BE2C (cell line): ENCODE measurements at places on chromosomes 16 and 17.

DNA sequence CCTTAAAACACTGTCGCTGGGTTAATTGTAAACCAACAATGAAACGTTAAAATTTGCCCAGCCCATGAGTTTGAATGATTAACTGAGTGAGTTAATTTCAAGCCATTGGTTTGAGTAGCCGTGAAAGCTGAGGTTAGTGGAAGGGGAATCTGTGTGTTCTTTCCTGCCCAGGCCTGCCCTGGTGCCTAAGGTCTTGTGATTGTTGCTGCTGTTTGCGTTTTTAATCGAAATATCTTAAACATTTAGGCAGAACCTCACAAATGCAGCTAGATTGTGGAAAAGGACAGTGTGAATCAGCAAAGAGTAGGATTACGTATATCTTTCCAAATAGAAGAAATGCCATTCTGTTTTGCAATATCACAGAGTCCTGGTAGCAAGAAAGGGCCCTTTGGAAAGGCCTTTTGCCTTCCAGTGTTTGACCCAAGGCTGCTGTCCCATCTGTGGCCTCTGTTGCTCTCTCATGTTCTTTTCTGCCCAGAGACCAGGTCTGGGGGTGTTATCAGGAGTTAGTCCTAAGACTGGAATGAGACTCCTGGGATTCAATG is 113.8 kb downstream of the MSI2 start:
- no peak for DNase-seq

- no peak for DNase-seq
Measured at GRCh38 chr16:70434484-70435260, 4.2 kb downstream of the ST3GAL2 start.

- DNase-seq, result no peak
Measured at GRCh38 chr17:59328601-59329000, 2.9 kb upstream of the YPEL2 start.

- DNase-seq, result no peak
Measured at GRCh38 chr16:12337871-12338655, 361.5 kb downstream of the SNX29 start.

DNA sequence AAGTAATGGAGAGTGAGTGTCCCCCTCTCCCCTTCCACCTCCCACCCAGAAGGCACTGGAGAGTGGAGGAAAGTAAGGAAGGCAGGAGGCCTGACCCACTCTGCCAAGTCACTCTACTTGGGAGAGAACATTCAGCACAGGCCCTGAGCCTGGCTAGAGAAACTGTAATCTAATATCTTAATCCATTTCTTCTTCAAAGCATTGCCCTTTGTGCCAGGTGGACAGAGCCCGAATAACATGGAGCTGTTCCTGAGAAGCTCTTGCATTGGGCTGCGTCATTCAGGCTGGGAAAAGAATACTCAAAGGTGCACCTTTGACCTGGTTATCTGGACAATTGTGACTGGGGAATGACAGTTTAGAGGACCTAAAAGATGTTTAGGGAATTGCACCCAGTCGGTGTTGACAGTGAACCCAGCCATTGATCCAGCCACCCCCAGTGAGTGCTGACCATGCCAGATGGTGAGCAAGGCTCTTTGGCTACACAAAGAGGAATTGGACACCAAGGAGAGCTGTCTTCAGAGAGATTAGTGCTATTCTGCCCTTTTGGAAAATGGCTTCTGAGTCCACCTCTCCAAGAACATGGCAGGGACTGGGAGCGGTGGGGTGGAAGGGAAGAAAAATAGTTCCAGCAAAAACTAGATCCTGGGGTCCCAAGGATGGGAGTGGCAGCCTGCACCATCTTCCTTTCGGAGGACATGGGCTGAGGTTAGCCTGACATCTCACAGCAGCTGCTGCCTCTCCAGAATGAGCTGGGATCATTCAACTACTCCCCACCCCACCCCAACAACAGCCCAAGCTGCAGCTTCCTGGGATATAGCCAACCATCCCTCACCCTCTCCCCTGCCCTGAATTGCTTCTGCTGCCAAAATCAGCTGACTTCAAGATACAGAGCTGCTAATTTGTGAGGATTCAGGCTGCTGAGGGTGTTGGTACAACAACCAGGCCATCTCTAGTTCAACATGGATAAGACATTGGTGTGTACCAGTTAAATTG is 11.6 kb upstream of the NOG start:
- DNase-seq, result no peak

DNA sequence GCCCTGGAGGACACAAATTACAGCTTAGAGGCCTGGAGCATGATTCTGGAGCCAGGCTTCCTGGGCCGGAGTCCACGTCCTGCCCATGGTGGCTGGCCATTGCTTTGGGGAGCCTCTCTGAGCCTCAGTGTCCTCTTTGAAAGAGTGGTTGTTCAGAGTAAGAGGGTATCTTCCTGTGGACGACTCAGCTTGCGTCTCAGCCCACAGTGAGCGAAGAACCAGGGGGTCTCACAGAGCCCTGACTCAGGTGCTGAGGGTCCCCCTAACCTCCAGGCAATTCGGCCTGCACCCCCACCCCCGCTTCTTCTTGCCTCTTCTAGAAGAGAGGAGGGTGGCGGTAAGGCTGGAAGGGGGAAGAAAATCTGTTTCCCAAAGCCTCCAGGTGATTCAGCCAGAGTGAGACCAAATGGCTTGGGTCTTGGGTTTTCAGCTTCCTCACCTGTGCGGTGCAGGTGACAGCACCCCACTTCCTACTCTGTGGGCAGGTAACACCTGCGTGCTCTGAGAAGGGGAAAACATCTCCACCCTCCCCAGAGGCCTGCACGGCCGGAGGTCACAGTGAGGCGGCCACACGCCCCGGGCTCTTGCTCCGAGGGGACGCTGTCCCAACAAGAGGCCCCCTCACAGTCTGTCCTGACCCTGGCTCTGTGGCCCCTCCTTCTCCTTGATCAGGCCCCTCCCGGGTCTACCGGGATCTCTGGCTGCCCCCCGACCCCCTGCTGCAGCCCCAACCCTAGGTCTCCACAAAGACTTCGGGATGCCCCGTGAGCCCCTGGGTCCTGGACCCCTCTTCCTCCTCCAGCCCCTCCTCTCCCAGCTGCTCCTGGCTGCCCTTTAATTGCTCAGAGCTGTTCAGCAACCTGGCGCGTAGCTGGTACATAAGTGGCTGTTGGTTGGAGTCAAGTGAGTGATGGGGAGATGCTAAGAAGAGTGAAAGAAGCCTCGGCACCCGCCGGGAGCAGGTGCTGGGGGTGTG is 119.2 kb downstream of the METRNL start:
- peak; percentile 4 for DNase-seq

DNA sequence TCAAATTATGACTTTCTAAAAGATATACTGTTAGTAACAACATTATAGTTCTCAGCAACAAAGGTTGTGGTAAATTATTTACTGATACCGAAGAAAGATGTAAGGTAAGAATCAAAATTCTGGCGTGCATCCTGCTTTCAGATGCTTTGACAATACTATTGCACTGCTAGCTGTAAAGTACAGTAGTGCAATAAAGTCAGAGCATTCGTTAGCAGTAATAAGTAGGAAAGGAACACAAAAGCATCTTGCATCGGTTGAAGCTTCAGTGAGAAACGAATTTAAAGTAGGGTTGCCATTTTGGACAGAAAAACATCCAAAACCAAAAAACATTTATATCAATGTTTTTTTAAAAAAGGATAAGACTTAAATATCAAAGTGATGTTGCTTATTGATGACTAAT is 4.0 kb downstream of the SKA2 start:
- no peak for DNase-seq

- DNase-seq, result no peak
Measured at GRCh38 chr16:183005-183404, 2.7 kb downstream of the HBQ1 start.

DNA sequence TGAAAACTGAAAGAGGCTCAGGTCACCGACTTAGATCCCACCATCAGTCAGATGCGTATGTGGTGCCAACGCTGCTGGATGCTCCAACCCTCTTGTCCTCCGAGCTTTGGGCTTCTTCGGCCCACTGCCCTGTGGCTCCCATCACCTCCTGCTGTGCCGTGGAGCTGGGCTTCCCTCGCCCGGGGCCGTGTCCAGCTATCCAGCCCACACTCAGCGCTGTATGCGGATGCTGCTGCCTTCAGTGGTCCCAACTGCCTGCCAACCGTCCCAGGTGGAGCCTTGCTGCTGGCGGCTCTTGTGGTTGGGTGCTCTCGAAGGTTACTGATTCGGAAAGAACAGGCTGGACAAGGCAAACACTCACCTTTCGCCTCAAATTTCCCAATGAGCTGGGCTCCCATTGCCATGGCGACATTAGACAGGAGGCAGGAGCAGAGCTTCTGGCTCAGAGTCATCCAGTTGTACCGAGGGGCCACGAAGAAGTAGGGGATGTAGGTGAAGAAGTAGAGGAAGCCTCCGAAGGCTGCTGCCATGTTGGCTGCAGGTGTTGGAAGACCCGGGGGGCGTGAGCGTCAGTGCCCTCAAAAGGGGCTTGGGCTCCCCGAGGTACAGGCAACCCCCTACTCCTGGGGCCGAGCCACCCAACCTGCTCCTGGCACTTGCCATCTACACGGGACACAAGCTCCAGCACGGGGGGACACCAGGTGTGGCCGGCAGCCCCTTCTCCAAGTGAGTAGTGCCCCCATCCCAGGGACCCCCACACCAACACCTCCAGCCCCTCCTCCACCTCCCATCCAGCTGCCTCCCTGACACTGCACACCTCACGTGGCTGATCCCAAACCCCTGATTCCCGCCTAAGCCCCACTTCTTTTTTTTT is 32.2 kb downstream of the ABCA3 start:
- no peak for DNase-seq

DNA sequence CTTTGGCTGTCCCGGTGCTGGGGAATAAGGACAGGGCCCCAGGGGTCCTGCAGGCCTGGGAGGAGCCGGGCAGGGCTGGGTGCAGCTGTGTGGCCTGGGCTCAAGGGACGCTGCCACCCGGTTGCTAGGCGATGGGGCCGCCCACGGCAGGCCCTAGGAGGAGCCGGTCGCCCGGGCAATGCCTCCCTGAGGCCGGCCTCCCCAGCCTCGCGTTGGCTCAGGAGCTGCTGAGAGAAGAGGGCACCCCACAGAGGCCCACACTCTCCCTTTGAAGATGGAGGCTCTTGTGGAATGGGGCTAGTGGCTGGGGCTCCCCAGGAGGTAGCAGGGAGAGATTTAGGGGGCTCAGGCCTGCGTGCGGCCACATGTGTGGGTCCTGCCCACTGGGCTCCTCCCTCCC is at the start of gene CIBAR2:
CIBAR2 (minus strand) TSS at position 109 of the 400 bp plus-strand sequence. CDS start 120 bp downstream, outside the sequence.
- peak; percentile 78 for DNase-seq

DNA sequence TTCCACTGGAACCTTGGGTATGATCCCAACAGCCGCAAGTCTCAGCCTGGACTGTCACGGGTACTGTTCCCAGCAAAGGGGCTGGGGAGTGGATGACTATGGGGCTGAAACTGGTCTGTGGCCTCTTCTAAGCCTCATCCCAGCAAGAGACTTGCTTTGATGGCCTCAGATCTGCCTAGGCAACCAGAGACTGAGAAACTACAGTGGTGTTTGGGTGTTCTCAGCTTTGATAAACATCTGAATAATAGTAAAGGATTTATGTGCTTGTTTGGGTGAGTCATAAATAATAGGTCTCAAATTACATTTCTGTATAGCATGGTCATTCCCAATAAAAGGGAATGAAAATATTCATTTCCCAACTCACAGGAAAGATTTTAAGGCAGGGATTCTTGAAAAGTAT is 30.2 kb upstream of the ULK2 start:
- DNase-seq, result no peak

DNA sequence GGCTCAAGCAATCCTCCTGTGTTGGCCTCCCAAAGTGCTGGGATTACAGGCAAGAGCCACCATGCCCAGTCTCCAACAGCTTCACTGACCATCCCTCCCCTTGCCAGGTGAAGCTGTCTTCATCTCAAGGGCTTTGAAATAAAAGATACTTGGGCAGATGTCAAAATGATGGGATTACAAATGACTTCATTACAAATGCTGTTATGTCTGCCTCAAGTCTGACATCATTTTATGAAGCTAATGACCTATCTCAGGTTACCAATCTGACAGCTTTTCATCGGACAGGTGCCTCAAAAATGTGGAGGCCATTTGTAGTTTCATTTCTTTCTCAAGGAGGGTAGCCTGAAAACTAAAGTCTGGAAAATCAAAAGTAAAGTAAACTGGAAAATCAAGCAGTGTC is 323.7 kb upstream of the TBX2 start:
- DNase-seq, result no peak

DNA sequence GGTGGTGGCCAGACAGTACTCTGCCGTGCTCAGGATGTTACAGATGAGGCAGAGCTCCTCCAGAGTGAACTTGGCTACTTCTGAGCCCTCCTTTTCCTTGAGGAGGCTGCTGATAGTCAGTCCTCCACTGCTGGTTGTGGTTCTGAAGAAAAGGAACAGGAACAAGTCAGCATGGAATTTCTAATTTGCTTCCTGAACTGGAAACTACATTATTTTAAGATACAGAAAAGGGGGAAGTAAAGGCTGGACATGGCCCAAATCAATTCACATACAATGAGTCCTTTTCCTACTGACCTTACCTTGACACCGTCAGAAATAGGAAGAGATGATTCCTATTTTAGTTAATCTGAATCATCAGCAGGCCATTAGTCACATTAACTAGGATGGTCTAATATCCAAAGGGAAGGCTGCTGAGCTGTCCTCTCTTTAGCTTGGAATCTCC is 154.2 kb downstream of the VPS53 start:
- DNase-seq, result no peak

DNA sequence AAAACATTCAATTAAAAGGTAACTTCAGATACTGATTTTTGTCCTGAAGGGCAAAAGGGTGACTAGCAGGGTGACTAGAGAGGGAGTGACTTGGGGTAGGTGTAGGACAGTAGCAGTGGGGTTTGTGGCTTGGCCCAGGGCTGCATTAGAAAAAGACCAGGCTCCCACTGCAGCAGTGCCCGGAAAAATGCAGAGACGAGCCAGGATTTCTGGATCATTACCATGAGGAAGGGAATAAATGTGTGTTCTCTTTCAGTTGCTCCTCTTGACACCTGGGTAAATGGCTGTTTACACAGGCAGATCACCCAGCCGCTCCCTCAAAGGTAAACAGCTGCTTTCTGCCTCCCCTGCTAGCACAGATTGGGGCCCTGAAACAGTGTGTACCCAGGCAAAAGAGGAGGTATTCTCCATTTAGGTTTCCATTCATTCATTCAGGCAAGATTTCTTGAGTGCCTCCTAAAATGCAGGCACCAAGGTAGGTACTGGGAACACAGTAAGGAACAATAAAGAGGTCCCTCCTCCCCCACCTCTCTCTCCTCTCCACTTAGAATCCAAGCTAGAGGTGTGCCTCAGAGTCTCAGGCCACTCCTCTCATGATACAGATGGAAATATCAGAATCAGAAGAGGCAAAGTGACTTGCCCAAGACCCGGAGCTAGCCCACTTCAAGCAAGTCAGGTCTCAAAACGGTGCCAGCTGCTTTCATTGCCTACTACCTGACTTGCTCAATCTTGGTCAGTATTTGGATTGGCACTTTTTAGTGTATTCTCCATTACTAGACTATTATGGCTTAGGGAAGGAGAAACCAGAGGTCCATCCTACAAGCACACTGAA is 15.2 kb upstream of the TOX3 start:
- no peak for DNase-seq

GRCh38 chr17:78951967-78952551 is 26.9 kb upstream of the TIMP2 start:
- DNase-seq, result no peak

GRCh38 chr16:58931436-58931835 is 197.3 kb upstream of the GOT2 start:
- no peak for DNase-seq

GRCh38 chr17:9038380-9038779 is 17.1 kb downstream of the NTN1 start:
- DNase-seq, result no peak

GRCh38 chr16:85829751-85830445 is 30.4 kb downstream of the COX4I1 start:
- DNase-seq, result no peak

GRCh38 chr17:44865931-44866330 is 18.2 kb downstream of the HIGD1B start:
- no peak for DNase-seq

GRCh38 chr17:36931697-36932382 is 5.4 kb upstream of the LHX1 start:
- DNase-seq, result no peak
